ENCODE measurements at places on chromosomes 4 and X.

GRCh38 chr4:57083090-57083489 lies 27.1 kb downstream of the IGFBP7 start:
- DNase-seq, result no peak

- no peak for DNase-seq
Measured at GRCh38 chr4:186981161-186981560, 257.5 kb upstream of the FAT1 start.

DNA sequence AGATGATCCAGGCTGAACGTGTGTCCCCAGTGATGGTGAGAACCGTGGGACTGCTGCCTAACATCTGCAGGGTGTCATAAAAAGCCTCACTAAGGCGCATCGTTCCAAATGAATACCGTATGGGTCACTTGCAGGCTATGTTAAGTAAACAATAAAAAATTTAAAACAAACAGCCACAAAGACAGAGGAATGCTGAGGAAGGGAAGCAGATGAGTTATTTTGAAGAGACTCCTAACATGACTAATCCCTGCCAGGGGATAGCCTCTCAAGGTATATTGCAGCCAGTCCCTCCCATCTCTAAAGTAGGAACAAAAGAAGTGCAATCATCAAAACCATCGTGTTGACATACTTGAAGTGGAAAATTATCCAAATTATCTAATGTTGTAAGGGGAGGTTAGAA lies 83.8 kb downstream of the UNC5C start:
- DNase-seq, result no peak

- no peak for DNase-seq
Measured at GRCh38 chrX:43448688-43449087, 207.4 kb upstream of the MAOA start.

DNA sequence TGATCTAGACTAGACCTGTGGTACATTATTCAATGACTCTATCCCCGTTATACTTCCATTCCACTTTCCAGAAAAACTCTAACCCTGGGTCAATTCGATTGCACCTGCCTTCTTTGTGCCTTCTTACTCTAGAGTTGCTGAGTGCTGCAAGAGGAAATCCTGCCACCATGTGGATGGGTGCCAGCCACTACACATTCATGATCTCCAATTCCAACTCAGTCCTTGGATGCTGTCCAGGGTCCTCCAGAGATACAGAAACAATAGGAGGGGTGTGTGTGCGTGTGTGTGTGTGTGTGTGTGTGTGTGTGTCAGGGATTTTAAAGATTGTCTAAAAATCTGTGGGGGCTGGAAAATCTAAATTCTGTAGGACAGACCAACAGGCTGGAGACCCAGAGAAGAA lies 42.9 kb upstream of the INTS6L start:
- DNase-seq, result peak; percentile 25

DNA sequence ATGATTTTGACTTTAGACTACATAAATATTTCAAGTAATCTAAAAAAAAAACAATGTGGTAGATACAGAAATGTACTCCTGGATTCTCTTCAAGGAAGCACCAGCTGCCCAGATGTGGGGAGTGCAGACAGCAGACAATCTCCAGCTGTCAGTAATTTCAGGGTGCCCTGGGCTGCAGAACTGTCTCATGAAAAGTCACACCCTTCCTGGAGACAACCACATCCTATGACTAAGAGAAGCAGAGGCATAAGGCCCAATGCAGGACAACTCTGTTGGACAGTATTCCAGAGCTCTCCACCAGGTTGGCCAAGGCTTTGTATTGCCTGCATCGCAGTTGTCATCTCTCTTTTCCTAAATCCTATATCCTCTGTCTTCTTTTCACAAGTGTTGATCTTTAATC lies 34.4 kb upstream of the BLTP1 start:
- peak; percentile 8 for DNase-seq

- DNase-seq, result no peak
Measured at GRCh38 chr4:5469861-5470260, 238.5 kb downstream of the EVC2 start.

DNA sequence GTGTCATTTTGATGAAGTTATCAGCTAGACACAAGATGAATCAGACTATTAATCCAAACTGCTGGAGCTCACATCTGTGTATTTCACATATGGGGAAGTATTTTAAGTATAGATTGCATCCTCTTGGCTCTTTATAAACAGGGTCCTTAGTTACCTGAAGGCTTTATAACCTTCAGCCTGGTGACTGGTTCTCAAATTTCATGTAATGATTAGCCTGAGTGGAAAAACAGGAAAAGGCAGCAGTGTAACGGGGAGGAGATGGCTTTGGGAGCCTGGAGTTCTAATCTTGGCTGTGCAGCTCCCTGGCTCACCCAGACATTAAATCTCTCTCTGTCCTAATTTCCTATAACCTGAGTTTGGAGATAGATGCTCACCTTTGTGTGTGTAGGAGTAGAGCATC lies 103.8 kb upstream of the HPF1 start:
- no peak for DNase-seq

GRCh38 chr4:129239088-129239487 lies 143.1 kb downstream of the C4orf33 start:
- DNase-seq, result no peak

GRCh38 chrX:111467896-111468295 lies 43.5 kb upstream of the SERTM2 start:
- no peak for DNase-seq

- peak; percentile 71 for DNase-seq
Measured at GRCh38 chrX:49166914-49167739, 4.6 kb downstream of the MAGIX start.

DNA sequence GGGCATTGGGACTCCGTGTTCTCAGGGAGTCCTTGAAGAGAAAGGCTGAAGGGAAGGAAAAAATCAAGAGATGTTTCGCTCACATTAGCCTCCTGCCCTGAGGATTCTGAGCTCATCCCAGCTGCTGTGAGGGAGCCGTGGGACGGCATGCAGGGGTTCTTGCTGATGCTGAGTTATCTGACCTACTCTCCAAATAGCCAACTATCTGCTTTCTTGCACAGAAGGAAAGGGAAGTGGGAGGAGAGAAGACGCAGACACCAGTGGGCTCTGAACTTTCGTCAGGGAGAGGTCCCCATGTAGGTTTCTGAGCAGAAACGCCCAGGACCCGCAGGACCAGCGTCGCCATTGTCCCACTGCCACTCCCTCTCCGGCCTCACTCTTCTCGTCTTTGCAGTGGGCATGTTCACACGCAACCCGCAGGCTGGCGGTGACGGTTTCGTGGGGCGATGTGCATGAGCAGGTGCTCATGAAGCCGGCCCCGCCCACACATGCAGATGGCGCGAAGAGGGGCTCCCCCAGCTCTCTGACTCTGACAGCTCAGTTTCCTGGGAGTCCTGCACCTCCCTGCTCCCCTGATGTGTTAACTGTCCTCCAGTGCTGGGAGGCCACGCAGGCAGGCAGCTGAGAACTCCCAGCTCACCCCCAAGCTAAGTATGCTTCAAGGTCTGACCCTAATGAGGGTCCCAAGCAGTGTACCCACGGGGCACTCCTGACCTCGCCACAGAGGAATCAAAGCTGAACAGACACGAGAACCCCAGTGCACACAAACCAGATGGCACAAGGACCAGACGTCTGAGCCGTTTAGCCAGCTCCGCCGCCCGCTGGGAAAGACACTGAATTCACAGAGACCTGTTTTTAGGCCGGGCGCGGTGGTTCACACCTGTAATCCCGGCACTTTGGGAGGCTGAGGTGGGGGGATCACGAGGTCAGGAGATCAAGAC lies 13.6 kb upstream of the ABLIM2 start:
- DNase-seq, result no peak

DNA sequence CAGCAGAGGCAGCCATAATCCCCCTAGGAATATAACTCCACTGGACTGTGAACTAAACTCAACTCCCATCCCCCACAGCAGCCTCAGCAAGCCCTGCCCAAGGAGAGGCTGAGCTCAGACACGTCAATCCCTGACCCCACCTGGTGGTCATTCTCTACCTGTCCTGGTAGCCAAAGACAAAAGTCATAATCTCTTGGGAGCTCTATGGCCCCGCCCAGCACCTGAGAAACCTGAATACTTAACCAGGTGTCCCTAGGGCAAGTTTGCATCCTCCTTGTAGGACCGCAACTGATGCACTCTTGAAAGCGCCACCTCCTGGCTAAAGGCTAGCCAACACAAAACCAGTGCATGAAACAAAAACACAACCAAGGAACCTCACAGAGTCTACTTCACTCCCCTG lies 18.4 kb downstream of the CT47B1 start:
- DNase-seq, result no peak

DNA sequence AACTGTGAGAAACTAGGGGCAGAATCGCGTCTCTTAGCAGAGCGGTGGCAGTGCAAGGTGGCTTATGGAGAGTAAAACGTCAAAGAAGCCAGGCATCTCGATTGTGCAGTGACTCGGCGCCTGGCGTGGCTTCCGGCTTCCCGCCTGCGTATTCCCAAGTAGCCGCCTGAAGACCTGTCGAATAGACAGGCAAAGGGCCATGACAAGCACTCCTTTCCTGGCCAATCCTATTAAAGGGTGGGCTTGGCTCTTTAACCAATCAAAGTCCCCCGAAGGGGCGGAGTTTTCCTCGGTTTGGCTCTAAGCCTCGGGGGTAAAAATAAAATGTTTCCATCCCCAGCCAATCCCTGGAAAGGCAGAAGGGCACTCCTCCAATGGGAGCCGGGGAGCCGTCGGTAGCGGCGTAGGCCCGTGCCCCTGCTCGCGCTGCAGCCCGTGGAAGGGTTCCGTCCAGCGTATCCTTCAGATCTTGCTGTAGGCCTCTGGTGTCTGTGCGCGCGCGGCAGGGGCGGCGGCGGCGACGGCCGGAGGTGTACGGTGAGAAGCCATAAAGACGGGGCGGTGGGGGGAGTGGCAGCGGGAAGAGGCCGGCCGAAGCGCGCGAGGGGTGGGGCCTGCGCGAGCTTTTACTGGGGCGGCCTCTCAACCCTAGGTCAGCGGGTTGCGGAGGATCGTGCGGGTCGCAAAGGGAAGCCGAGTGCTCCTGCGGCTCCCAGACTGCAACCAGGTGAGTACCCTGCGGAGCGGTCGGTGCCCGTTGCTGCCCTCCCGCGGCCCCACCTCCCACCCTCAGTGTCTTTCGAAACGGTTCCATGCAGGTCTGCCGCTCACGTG lies at the start of gene KANTR:
Gene KANTR, plus strand, starts transcription at position 395 of the 834 bp plus-strand sequence. CDS start 30,131 bp downstream, outside the sequence.
- DNase-seq, result peak; percentile 76

DNA sequence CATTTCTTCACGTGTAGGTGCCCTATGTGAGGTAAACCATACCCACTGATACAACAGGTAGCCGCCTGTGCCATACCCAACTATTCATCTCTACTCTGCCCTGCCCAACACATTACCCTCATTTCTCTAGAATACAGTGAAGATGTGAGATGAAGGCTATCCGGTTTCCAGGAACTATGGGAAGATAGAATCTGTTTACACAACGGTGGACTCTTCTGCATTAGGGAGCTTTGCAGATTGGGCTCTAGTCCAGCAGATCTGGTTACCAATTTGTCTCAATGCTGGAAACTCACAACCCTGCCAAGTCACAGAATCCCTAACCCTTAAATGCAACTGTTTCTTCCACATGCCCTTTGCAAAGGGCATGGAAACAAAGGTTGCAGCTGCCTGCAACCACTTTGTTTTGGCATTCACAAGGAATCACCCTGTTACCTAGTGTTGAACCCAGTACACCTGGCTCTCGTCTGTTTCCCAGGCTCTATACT lies 6.4 kb upstream of the SLAIN2 start:
- DNase-seq, result no peak

- DNase-seq, result no peak
Measured at GRCh38 chr4:5993876-5994811, 24.1 kb downstream of the C4orf50 start.

- no peak for DNase-seq
Measured at GRCh38 chr4:182019148-182019652, 224.0 kb upstream of the TENM3 start.

DNA sequence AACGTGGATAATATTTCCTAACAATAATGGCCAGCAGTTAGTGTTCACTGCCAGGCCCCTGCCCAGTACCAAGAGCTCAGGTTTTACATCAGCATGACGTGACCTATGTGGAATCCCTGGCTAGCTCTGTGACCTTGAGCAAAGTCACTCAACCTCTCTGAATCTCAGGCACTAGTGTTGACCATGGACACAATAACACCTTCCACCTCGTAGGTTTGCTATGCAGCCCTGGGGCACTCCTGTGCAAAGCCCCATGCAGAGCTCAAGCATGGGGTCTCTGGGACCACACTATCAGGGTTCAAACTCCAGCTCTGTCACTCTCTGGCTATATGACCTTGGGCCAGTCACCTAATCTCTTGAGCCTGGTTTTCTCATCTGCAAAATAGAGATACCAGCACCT lies 38.7 kb upstream of the MSX1 start:
- no peak for DNase-seq

GRCh38 chrX:2374086-2374485 lies 126.7 kb downstream of the DHRSX start:
- no peak for DNase-seq

GRCh38 chr4:4914965-4915845 lies 55.7 kb downstream of the MSX1 start:
- no peak for DNase-seq

DNA sequence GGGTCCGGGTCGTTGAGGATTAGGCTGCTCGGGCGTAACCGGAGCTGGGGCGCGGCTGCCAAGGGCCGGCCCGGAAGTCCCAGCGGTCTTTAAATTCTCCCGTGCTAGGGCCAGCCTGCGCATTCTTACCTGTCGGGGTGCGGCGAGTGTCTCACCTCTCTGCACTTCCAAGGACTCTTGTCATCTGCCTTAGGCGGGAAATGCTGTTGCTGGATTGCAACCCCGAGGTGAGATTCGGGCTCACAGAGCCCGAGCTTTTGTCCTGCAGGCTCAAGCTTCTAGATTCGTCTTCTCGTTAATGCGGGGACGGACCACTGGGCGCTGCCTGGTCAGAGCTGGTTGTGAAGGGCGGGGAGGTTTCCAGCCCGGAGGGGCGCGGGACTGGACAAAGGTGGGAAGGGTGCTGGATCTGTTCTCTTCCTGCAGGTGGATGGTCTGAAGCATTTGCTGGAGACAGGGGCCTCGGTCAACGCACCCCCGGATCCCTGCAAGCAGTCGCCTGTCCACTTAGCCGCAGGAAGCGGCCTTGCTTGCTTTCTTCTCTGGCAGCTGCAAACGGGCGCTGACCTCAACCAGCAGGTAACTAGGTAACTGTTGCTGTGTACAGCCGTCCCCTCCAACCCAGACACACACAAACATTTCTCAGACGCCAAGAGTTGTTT lies at the start of gene ANKRD37:
Gene ANKRD37, plus strand, starts transcription at position 118 of the 662 bp plus-strand sequence. Its CDS starts 83 bp downstream, at position 201.
- DNase-seq, result no peak

DNA sequence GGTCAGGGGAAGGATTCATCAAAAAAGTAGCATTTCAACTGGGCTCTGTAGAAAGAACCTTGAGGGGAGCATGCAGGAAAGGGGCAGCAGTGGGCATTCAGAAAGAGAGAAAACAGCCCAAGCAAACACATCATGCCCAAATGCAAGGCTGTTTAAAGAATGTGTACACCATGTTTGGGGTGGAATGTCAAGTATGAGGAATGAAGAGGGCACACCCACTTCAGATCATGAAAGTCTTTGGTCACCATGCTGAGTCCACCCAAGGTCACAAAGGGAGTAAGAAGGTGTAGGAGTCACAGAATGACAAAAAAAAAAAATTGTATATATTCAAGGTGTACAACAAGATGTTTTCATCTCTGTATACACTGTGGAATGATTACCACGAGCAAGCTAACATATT lies 9.4 kb downstream of the S100G start:
- DNase-seq, result no peak

GRCh38 chr4:81647388-81647787 lies 175.7 kb upstream of the RASGEF1B start:
- no peak for DNase-seq

Measured in activated gamma-delta T cell treated with Interleukin-2 at 50 U/mL for 16 hours (primary cell).